GDM1 (cell line): ENCODE measurements at places on chromosomes 5 and 9.

DNA sequence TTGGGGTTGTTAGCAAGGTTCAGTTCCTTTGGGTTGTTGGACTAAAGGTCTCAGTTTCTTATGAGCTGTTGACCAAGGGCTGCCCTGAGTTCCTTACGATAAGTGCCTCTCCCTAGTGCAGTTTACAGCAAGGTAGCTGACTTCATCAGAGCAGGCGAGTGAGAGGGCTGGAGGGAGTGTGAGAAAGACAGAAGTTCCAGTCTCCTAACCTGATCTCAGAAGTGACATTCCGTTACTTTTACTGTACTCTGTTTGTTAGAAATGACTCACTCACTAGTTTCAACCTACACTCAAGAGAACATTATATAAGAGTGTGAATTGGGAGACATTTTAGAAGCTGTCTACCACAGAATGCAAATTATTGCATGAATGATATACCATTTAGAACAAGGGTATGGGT, 21.2 kb upstream of the IL31RA start:
- no peak for DNase-seq

DNA sequence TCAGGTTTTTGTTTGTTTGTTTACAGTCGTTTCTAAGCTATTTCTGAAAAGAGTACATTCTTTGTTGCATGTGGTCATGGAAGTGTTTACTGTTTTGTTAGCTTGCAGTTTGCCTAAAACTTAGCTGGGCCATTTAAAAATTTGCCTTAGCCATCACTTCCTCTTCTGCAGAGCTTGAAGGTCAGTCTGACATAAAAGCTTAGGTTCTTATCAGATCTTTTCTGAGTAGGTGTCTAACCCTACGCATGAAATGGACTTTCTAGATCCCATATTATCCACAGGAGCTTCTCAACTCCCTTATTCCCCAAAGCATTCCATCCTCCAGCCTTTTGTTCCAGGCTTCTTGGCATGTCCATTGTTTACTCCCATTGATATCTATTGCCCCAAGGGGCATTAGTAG, 90.3 kb downstream of the AP3B1 start:
- no peak for DNase-seq

DNA sequence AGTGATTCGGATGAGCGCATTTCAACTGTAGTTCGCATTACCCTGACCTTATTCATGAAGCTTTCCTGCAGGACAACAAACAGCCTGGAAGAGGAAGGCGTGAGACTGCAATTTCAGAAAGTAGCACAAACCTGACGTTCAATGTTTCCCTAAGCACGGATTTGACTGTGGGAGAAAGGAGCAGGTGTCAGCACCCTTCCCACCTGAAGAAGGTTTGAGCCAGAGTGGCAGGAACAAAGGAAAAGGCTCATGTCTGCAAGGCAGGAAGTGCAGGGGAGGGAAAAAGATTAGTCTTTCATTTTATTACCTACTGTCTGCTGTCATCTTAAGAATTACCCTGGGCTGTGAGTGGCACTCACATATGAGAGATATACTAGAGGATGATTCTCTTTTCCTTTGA, 114.0 kb downstream of the MED10 start:
- DNase-seq: no peak

GRCh38 chr5:74272024-74272775, 368.3 kb downstream of the ENC1 start:
- DNase-seq: no peak

GRCh38 chr9:90801241-90801972, at the start of gene SYK:
TSS of gene SYK (plus strand) at chr9:90801819. CDS start at chr9:90843899, 42,080 bp downstream.
- peak; percentile 71 for DNase-seq

DNA sequence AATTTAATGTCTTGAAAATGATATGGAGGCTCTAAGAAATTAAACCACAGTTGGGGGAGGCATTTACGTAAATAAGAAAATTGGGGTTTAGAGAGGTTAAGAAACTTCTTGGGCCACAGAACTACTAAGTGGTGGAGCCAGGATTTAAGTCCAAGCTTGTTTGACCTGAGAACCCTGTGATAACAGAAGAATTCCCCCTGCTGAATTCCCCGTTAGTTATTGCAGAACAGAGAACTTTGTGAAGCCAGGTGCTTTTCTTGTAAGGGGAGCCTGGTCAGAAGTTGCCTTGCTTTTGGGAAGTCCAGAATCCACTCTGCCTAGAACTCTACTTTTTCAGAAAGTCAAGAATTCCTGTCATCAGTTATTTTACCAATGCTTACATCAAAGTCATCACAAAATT, 309.3 kb upstream of the SEMA6A start:
- DNase-seq: no peak

DNA sequence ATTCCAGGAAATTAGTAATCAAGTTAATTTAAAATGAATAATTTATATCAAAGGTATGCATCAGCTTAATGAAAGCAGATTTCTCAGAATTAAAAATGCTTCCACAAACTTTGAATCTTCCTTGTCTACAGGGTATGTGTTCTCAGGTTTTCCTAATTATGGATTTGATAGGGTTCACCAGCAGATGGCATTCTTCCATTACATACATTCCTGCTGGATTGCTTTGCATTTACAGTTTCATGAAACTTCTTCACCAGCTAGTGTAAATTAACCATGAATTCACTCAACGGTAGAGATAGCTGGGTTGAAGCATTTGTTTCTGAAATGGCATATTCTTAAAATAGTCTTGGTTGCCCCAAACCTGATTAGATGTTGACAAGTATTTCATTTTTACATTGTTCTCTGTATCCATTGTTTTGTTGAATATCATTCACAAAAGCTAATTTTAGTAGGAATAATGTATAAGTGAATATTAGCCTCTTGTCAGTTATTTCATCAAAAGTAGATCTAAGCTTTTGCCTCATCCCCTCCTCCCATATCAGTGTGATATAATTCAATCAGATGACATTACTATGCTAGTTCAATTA, 68.7 kb upstream of the WDR41 start:
- peak; percentile 22 for DNase-seq

GRCh38 chr5:73947906-73948640, 322.1 kb downstream of the ARHGEF28 start:
- no peak for DNase-seq

DNA sequence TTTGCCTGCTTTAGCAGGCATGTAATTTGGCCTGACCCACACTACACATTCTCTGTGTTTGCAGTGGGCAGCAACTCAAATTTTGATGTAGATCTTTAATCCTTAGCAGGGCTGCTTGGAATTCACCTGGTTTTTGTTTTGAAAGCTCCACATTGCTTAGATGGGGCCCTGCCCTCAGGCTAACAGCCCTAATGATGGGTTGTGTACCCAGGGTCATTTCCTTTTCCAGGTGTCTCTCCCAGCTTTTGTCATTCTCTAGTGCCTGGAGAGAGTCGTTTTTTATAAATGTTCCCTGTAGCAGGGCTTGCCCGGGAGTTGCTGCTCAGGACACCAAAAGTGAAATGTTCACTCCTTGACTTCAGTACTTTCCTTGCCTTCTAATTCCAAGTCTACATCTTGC, 126.3 kb downstream of the TRIO start:
- no peak for DNase-seq

- no peak for DNase-seq
Measured at GRCh38 chr5:117236941-117237340, 662.3 kb upstream of the SEMA6A start.
